Occipital lobe (tissue), 3 donors: ENCODE measurements at places on chromosomes 13 and 19.

- no peak for DNase-seq
Observed at GRCh38 chr13:76944456-76944855, 3.9 kb upstream of the ACOD1 start.

GRCh38 chr19:29812080-29812880 is 489 bp downstream of the CCNE1 start:
- no peak for DNase-seq

DNA sequence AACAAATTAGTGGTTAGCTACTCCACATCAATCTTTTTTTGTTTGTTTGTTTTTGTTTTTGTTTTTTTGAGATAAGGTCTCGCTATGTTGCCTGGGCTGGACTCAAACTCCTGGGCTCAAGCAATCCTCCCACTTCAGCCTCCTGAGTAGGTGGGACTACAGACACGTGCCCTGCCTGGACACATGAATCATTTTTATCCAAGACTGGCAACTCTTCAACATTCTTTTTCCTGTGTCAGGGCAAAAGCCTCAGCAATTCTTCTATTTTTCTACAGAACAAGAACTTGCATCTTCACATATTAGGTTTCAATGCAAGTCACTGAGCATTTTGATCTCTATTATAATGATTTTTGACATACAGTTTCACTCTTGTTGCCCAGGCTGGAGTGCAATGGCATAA is 76.8 kb upstream of the LRCH1 start:
- DNase-seq, result no peak

DNA sequence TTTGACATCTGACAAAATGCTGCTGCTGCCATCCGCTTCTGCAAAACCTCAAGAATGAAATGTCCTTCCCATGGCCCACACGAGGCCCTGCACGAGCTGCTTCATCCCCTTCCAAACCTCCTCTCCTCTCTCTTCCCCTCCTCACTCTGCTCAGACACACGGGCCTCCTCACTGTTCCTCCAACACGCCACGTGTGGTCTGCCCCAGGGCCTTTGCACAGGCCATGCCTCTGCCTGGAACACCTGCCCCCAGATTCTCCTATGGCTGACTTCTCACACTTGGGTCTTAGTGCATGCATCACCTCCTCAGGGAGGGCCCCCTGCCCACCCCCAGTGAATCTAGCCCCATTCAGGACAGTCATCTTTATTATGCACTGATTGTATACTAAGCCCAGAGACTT is 15.9 kb downstream of the NRTN start:
- no peak for DNase-seq

DNA sequence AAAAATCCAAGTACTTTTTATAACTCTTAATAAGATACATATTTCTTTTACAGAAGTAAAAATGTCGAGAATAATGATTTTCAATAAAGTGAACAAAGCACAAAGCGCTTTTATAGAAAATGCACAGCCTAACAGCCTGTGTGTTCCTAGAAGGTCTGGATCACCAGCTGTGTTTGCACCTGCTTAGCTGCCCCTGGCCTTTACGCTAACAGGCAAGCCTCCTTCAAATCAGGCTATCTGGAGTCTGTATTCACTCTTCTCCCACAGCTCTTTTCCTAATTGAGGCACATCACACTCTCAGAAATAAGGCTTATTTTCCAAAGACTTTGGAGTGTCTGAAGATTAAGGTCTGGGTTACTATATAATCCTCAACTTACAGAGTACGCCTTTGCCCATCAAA is 183.1 kb downstream of the LHFPL6 start:
- no peak for DNase-seq

GRCh38 chr19:10289167-10289835 is 451 bp upstream of the ICAM5 start:
- DNase-seq, result peak; percentile 48

- DNase-seq, result no peak
Observed at GRCh38 chr13:40076765-40077362, 421.4 kb downstream of the COG6 start.

DNA sequence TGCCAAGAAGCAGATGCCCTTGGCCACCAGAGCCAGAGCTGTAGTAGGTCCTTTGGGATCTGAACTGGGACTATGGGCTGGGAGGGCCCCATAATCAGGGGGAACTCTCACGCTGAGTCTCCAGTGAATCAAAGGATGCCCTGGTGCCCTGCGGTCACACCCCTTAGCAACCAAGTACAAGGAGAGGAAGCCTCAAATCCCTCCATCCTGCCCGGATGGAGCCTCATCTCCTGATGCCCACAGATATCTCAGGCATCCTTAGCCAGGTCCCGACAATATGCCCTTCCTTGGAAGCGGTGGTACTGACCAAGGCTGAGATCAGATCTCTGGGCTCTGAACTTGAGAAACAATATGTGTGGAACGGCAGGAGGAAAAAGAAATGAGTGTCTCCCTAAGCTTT is 1.7 kb downstream of the PLEKHA4 start:
- no peak for DNase-seq

DNA sequence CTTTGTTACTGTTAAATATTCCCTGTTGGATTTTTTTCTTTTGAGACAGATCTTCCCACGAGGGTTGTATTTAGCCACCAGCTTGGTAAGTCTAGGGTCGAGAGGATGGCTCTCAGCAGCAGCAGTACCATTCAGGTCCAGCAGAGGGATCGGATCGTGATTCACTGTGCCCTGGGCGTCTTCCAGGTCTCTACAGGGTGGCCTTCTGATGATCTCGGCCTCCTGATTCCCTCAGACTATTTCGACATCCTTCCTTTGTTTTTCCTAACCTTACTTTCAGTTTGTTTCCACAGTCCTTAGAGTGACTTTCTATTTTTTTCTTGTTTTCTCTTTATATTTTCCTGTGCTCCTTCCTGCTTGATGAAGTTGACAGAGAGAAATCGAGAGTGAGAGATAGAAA is 1436.9 kb downstream of the UQCRFS1 start:
- DNase-seq, result no peak

- no peak for DNase-seq
Observed at GRCh38 chr13:31499274-31499673, 240.1 kb upstream of the RXFP2 start.

- no peak for DNase-seq
Observed at GRCh38 chr13:47178090-47178950, 281.5 kb upstream of the HTR2A start.

DNA sequence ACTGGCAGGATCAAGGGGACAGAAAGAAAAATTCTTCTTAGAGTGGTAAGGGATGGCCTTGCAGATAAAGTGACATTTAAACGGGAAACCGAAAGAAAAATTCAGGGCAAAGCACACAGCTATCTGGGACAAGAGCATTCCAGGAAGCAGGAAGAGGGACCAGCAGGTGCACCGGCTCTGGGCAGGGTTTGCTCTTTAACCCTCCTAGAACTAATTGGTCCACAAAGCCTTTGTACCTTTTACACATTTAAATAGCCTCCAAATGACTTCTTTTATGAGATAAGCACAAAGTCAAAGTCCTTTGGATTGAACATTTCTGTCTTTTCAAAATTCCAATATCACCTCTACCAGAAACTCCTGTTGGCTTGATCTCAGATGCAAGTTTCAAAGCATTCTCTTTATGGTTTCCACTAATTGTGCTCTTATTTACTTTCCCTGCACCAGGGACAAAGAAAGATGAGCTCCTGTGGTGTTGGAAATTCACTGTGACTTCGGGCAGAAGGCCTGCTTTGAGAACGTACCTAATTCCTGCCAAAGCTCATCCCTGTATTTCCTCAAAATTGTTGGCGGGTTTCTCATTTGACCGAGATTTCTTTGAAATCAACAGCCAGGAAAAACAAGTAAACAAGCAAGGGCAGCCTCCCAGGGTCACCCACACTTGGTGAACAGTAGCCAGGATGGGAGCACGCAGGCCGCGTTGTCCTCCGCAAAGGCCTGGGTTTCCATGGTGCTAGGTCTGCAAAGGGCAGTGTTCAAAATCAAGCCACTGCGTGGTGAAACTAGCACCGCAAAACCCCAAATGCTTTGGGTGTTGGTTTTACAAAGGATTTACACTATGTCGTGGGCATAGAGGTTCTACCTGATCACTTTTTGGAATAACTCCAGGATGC is 98.6 kb downstream of the IRS2 start:
- DNase-seq, result no peak

- DNase-seq, result no peak
Observed at GRCh38 chr13:99220199-99220935, 19.7 kb downstream of the UBAC2 start.
